ENCODE measurements at places on chromosomes 1 and 21.

DNA sequence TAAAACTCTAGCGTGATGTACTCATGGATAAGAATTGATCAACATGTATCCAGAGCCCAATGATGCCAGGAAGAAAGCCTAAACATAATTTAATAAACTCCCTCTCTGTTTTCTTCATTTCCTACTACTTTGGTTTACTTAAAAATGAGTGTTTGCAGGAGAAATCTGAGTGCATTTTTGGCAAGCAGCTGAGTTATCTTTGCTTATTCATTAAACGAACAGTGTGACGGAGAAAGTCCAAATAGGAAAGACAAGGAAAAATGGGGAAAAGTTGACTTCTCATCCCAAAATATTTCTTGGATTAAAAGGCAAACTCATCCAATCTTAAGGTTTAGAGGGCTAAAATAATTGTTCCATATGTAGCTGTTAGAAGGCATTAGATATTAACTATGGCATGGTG, 496.7 kb downstream of the SMYD3 start:
- no peak for DNase-seq

DNA sequence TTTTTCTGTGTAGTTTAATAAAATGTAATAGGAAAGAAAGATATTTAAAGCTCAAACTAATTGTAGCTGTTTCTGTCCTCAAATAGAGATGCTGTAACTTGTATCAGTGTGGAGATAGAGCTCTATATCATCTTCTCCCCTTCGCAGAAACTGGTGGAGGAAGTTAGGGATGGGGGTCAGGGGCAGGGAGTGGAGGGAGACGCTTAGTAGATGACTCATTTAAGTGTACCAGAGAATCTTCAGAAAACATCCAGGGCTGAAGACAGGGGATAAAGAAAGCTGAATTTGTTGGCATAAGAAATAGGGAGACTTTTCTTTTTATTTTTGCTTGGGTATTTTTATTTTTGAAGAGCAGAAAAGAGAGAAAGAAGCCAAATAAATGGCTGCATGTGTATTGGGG, 282.6 kb upstream of the DPYD start:
- no peak for DNase-seq

DNA sequence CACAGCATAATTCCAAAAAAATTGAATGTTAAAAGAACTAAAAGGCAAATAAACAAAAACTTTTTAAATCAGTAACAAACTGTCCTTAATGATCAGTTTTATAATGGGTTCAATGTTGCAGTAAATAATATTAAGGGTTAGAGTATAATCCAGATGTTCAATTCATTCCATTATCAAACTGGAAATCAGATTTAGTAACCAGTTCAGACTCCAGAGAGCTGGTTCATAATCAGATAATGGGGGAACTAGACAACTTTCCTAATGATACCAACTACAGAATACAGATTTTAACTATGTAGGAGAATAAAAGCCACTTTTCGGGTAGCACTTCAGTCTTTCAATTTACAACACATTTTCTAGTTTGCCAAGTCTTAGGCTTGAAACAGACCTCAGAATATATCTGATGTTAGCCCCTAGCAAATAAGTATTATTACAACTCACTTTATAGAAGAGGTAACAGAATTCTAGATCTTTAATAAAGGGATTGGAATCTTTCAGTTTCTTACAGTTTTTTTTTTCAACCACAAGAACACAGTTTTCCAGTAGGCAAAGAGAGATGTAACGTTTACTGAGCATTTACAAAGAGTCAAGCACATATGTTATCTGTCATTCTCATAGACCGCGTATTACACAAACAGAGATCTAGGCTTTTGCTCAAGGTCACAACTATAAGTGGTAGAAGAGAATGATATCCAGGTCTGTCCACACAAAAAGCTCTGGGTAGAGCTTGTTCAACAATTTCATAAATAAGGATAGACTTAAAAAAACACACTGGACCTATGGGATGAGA, 1.9 kb upstream of the DCAF6 start:
- no peak for DNase-seq

GRCh38 chr1:70498666-70499065, 87.6 kb downstream of the CTH start:
- no peak for DNase-seq

GRCh38 chr1:73104749-73105148, 822.4 kb upstream of the NEGR1 start:
- DNase-seq: no peak

DNA sequence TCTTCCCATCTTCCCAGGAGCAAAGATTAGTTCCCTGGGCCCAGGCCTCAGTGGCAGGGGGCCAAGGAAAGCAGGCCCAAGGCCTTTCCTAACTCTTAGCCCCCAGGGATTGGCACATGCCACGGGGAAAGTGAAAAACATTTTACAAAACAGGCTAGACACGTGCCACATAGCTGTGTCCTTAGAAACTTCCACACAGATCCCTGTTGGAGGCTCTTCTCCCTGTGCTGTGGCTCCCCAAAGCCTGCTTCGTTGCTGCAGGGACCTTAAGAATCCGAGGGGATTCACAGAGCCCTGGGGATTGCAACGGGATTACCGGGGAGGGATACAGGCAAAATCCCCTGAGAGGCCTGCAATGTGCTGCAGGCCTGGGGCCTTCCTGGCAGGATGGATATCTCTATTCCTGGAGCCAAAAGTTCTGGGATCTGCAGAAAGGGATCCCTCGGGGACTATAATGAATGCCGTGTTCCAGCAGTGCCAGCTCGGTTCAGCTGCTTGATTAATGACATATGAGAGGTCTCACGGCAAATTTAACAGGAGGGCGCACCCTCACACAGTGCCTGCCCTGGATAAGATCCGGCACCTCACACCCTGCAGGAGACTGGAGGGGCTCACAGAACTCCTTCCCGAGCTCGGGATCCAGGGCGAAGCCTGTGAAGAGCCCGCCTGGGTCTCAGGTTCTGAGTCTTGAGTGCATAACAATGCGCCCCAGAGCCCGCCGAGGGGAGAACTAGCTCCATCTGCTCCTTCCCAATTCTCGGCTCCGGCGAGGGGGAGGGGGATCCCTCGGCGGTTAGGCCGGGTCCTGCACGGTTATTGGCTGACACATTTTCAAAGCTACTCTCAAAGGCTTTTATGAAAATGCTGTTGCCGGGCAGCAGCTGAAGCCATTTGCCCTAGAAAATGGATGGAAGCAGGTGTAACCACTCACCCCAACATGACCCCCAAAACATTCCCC, 15.3 kb upstream of the RGS8 start:
- no peak for DNase-seq

DNA sequence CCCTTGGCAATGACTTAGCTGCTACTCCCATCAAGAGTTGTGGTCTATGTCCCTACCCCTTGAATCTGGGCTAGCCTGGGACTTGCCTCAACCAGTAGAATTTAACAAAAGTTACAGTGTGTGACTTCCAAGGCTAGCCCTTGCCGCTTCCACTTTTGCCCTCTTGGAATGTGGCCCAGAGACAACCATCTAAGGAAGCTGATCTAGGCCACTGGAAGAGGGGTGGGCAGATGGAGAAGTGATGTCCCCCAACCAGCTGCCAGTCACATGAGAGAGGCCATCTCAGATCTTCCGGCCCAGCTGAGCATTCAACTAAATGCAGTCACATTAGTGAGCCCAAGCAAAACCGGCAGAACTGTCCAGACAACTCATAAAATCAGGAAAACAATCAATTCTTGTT, 115.1 kb downstream of the TOMM20 start:
- DNase-seq: no peak

DNA sequence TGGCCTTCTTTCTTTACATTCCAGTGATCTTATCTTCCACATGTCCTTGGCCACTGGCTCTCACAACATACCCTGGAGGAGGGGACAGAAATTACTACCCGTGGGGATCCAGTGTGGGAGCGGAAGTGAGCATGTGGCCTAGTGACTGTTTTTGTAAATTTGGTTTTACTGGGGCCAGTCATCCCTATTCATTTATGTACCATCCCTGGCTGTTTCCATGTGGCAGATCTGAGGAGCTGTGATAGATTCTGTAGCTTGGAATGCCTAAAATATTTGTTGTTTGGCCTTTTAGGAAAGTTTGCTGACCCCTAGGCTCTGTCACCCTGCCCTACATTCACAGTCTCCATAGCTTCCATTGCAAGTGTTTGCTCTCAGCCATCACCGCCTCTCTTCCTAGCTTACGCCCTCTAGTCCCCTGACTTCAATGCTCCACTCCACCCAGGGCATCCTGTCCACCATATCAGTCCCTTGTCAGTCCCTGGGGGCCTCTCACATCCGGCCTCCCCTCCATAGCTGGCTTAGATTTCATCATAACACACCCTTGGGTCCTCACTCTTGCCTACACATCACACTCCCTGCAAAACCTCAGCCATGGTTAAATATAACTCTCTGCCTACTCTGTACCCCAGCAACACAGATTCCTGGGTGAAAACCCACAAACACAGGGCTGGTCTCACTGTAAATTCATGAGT, 25.8 kb downstream of the DHCR24 start:
- DNase-seq: no peak

GRCh38 chr1:106814418-106814817, 242.1 kb upstream of the PRMT6 start:
- DNase-seq: no peak

DNA sequence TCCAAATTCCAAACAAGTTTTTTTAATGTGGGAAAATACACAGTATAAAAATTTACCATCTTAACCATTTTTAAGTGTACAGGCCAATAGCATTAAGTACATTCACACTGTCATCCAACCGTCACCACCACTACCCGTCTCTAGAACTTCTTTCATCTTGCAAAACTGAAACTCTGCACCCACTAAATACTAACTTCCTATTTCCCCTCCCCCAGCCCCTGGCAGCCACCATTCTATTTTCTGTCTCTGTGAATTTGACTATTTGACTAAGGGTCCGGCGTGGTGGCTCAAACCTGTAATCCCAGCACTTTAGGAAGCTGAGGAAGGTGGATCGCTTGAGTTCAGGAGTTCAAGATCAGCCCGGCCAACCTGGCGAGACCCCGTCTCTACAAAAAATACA, 36.1 kb downstream of the CLSTN1 start:
- peak; percentile 67 for DNase-seq

- DNase-seq: no peak
Observed at GRCh38 chr1:203448521-203449061, 27.0 kb upstream of the PRELP start.

GRCh38 chr1:47439819-47440598, 2.2 kb downstream of the FOXD2 start:
- DNase-seq: no peak

DNA sequence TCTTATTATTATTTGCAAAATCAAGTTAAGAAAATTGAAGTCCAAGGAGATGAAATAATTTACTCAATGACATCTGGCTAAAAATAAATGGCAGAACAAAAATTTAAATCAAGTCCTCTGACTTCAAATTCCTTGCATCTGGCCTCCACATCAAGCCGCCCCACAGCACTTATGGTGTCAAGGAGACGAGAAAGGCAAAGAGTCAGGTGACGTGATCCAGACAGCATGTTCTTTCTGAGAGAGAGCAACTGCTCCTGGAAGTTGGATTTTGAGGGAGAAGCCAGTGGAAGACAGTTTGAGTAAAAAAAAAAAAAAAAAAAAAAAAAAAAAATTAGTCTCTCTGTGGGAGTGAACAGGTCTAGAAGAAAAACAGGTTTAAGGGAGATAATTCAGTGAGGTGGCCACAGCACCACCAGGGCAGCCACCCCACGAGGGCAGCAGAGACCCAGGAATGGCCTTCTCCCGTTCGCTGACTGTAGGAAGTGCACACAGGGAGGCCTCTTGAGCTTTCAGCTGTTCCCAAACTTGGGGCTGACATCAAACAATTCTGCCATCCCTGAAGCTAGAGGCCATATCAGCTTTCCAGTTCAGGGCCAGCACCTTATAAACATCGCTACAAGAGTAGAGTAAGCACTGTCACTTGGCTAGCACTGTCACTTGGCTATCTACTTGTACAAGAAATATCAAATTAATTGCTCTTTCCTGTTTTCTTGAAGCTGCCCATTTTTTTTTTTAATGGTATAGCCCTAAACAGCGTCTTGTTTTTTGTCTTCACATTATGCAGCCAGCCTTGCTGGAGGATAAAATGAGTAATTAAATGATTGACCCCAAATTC, 7.8 kb downstream of the C1orf162 start:
- DNase-seq: peak; percentile 64

- DNase-seq: no peak
Observed at GRCh38 chr1:223203694-223204093, 60.6 kb upstream of the TLR5 start.

DNA sequence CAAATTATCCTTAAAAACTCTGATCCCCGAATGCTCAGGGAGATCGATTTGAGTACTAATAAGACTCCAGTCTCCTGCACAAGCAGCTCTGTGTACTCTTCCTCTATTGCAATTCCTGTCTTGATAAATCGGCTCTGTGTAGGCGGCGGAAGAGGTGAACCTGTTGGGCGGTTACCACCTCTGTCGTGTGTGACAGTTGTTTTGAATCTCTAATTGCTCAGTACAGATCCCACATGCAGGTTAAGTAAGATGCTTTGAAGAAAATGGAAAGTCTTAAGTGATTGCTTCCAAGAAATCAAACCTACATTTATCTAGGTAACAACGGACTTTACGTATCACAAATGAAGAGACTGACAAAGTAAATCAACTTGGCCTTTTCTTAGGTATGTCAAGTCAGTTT, 35.5 kb downstream of the COA6 start:
- no peak for DNase-seq

DNA sequence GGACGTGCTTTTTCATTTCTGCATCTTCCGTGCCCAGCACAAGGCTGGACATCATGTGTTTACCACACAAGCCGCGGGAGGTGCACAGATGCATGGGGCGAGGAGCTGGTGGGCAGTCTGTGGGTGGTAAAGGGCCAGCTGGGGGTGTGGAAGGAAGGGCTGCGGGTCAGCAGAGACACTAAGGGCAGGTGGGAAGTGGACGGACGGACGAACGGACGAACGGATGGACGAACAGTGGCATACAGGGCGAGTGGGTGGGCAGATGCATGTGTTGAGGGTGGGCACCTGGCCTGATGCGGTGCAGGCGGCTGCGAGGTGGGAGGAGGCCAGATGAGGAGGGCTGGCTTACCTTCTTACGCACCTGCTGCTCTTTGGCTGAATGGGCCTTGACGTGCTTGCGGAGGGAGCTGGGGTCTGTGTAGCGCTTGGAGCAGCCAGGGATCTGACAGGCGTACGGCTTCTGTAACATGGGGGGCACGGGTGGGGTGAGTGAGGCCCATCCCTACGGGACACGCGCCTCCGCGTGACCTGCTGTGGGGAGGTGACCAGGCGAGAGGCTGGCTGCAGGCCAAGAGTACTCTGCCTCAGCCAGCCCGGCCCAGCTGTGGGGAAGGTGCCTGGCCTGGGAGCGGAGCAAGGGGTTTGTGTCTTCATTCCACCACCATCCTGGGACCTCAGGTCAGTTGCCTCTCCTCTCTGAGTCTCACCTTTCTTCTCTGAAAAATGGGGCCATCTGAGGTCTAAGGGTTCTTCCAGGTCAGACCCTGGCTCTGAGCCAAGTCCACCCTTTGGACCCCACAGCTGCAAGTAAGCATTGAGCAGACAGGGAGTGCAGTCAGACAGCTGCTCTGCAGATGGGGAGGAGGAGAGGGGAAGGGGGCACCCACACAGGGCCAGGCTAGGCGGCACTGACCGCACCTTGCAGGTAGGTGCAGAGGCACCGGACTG, 65.5 kb downstream of the DMRTB1 start:
- no peak for DNase-seq

- DNase-seq: no peak
Observed at GRCh38 chr21:16192902-16193301, 463.1 kb downstream of the USP25 start.

All from GM06990 (cell line).